ENCODE measurements at places on chromosomes 6 and 20.

- no peak for DNase-seq
These were observed 394.2 kb downstream of the BMP2 start for GRCh38 chr20:7161690-7162089.

DNA sequence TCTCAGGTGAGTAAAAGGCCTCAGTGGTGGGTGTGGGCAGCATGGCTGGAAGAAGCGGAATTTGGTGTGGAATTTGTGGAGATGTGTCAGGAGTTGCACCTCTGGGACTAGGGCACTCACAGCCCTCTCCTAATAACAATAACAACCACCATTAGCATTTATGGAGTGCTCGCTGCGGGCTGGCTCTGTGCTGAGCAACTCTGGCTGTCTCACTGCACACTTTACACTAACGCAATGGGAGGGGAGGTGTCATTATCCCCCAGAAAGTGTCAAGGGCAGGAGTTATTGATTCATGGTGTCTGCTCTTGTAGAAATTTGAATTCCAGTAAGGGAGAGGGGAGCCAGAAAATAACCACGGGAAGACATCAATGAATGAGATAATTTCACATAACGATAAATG, 22.7 kb upstream of the SCRT2 start:
- no peak for DNase-seq

DNA sequence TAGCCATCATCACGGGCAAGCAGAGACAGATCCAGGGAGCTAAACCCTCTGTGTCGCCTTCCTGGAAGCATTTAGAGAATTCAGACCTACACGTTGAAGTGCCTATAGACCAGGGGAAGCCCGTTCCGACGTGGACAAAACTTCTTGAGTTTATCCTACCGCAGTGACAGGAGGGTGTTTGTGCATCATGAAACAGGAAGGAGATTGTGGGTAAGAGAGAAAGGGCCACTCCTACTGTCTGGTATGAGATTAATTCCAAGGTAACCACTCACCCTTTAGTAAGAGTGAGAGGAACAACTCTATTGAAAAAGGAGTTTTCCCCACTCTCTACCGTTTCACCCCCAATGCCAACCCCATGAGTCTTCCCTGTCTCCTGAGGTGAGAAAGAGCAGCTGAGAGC, 133.7 kb downstream of the TFAP2C start:
- no peak for DNase-seq

DNA sequence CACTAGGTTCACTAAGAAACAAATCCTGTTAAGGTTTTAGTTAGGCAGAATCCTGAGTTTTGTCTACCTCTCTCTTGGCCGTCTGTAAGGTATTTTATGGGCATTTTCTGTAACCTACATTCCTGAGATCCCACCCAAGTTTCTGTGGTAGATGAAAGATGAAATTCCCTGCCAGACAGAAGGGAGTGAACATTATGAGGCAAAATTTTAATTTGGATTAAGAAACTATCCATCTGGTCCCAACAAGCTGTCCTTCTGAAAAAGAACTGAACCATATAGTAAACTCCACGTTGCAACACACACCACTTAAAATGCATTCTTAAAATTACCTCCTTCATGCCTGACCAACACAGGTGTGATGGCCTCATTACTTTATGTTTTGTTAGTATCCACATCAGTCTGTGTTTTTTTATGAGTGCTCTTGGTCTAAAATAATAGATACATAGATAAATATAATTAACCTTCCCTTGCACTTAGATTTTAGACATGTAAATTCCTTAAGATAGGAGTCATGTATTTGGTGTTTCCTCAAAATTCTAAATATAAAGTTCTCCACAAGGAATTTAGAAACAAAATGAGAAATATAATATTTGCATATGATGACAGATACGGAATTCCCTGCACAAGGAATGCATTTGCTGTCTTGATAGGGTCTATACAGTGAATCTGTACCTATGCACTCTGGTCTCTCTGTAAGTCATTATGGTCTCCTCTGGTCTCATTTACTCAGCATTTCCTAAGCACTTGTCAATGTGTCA, 86.5 kb downstream of the CHD6 start:
- DNase-seq: no peak

- DNase-seq: no peak
These were observed 1011.0 kb downstream of the EPHA7 start for GRCh38 chr6:92408350-92408749.

GRCh38 chr6:158715330-158716311, 65.8 kb downstream of the SYTL3 start:
- no peak for DNase-seq

GRCh38 chr6:39021779-39022178, 26.8 kb upstream of the GLP1R start:
- DNase-seq: no peak

DNA sequence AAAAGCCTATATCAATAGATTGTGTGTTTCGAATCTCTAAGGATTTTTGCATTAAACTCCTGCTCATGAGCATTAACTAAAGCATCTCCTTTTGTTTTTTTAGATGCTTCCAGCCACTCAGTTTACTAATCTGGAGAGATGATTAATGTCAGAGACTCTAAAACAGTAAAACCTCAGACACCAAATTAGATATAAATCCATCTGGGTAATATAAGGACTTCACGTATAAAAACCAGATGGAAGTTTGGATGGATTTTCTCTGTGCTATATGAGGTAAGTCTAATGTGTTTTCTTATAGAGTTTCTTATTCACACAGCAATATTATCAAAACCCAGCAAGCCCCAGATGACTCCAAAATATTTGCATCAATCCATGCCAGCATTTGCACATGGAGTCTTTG, 137.2 kb downstream of the SYNE1 start:
- no peak for DNase-seq

GRCh38 chr20:41733151-41733550, 115.0 kb upstream of the CHD6 start:
- DNase-seq: no peak

- no peak for DNase-seq
These were observed 75.5 kb downstream of the HMGN3 start for GRCh38 chr6:79158856-79159516.

- no peak for DNase-seq
These were observed 516.0 kb downstream of the BTBD3 start for GRCh38 chr20:12433724-12434123.

GRCh38 chr20:59385480-59385879, 85.1 kb downstream of the EDN3 start:
- DNase-seq: no peak

DNA sequence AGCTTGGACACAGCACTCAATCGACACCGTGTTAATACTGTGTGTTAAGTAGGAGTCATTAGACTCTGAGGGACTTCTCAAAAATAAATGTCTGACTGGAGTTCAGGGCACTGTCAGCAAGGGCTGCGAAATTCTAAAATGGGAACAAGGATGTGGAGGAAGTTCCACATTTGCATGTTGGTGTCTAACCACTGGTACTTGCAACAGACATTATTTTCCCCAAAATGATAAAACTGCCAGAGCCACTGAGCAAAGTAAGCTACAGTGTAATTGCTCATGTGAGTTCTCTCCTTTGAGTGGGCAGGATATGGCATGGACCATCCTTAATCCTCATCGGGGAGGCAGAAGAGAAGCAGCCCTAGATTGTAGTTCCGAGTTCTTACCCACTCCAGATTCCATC, 215.9 kb downstream of the SLC24A3 start:
- DNase-seq: no peak

DNA sequence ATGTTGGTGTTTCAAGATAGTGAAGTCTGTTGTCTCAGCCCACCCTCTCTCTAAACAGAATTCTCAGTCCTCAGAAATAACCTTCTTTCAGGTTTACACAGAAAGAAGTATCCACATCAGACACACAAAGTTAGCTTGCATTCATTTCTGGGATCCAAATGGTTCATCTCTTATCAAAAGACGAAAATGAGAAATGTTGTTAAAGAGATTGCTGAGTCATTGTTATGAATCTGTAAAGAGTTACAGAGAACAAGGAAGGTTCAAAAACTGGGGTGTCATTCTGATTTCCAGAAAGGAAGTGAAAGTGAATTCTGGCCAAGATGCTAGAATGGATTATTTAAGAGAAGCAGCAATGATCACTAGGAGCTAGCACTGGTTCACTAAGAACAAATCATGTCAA, 90.5 kb upstream of the ATXN1 start:
- DNase-seq: no peak

- no peak for DNase-seq
These were observed 33.8 kb downstream of the PANK2 start for GRCh38 chr20:3922983-3923339.

DNA sequence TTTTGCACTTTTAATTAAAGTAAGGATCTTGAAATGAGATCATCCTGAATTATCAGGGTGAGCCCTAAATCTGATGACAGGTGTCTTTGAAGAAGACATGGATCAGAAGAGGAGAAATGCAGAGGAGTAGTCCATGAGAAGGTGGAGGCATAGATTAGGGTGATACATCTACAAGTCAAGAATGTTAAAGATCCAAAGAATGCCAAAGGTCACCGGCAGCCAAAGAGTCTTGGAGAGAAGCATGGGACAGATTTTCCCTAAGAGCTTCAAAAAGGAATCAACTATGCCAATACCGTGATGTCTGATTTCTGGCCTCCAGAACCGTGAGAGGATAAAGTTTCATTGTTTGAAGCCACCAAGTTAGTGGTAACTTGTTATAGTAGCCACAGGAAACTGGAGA, 59.0 kb upstream of the THEMIS start:
- DNase-seq: no peak

- no peak for DNase-seq
These were observed 75.6 kb upstream of the HS3ST5 start for GRCh38 chr6:114418304-114418972.

- no peak for DNase-seq
These were observed 25.1 kb downstream of the ADRM1 start for GRCh38 chr20:62327726-62328495.

- DNase-seq: no peak
These were observed 10.4 kb upstream of the COL10A1 start for GRCh38 chr6:116136373-116136772.

GRCh38 chr6:51554029-51554428, 533.4 kb downstream of the PKHD1 start:
- DNase-seq: no peak
